ENCODE measurements at places on chromosomes 6 and 20.
A peak's percentile ranks its signal among the peaks of the same experiment; 100 is the strongest.

DNA sequence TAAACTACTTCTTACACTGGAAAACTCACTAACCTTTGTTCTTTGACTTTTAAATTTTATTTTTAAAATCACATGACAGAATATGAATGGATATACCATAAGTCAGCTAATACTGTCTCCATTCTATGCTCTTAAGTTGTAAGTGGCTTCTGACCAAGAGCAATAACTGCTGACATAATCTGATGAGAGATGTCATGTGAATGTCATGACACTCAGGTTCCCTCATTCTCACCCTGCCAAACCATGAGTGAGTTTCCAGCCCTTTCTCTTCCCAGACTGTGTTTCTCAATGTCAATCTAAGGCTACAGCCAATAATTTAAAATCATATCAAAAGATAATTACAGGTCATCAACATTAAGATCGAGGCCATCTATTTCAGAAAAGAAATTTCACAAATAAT is 39.7 kb downstream of the KIF16B start:
- no peak for DNase-seq

DNA sequence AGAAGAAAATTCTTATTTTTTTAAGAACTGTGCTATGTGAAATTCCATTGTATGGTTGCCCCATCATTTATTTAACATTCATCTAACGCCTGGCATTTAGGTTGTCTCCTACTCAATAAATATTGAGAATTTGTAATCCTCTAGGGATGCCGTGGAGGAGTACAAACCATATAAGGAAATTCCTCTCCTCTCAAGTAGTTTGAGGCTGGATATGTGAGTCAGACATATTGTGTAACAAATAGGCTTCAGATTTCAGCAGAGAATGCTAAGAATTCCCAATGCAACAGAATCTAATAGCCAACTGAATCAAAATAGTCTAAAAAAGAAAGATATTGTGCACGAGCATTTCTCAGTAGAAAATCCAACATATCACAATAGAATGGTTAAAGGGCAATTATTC is 174.7 kb downstream of the OTOR start:
- DNase-seq, result no peak

DNA sequence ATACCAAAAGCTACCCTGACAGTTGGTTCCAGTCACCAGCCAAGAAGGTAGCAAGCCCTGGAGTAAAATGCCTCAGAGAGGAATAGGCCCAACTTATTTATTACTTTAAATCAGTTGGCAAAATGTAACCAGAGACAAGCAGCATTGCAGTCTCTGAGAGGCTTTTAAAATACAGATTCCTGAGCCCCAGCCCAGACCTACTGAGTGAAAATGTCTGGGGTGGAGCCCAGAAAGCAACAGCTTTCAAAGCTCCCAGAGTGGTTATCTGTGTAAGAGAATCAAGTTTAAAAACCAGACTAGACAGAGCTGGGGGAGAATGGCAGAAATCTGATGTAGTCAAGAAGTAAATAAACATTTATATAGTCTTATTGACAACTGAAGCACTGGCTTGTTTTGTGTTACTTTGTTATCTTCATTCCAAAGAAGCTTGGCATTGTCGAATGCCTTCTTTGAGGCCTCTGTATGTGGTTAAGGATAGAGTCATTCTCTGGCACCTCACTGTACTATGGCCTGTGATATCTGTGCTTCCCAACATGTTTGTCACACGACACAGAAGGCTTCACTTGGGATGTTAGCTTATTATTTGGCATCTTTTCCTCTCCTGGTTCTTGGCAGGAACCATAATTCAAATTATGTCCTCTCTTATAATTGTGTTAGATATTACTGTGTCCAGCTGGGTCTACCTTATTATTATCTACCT is 313.5 kb downstream of the SLC35F1 start:
- DNase-seq, result no peak

DNA sequence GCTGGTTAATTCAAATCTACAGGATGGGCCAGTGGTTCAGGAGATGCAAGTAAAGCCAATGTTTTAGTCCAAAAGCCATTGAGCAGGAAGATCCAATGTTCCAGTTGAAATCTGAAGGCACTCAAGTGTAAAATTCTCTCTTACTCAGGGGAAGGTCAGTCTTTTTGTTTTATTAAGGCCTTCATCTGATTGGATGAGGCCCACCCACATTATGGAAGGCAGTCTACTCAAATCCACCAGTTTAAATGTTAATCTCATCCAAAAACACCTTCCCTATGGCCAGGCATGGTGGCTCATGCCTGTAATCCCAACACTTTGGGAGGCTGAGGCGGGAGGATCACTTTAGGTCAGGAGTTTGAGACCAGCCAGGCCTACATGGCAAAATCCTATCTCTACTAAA is 31.3 kb upstream of the BEND6 start:
- no peak for DNase-seq

DNA sequence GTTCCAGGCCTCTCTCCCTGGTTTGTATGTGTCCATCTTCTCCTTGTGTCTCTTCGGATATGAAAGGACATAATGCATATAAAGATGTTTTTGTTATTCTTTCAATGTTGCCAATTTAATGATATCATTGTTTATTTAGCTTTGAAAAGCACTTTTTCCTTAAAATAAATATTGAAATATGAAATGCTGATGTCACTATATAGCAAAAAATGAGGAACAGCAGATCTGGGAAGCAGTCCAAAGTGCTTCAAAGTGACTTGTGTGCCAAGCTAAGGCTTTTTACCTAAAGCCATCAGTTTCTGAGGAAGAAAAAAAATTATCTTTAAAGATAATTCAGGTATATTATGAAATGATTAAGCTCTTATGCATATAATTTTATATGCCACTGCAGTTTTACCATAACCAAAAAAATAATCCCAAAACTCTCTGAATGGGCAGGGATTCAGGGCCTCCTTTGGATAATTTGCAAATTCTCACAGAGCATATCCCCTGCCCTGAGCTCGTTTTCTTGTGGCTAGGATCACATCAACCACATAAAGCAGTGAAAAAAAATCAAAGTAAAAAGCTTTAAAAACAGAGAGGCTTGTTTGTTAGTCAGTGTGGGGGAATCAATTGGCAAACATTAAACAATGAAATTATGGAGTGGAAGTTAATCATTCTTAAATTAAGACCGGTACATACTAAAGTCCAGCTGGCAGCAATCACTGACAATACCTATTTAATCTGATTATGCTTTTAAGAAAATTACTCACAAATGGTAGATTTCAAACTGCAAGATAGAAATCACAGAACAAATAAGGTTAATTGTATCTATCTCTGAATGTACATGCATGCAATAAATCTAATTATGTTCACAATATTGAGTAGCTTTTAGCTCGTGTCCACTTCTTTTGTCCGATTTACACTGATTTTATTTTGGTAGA is 1027.9 kb upstream of the ADGRB3 start:
- no peak for DNase-seq

DNA sequence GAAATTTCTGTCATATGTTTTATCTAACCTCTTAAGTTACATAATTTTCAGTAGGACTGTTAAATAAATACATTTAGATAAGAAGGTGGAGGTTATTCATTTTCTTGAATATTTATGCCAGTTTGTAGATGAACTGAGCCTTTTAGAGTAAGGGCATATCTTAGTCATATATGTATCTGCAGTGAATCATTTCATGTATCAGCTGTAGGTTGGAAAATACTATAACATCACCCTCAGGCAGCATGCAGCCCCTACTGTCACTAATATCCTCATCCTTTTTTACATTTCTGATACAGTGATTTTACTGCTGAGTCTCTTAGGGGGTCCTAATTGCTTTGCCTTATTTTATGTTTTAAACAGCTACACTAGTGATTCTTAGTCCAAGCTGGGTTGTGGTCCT is 19.5 kb upstream of the SUMO4 start:
- DNase-seq, result no peak

DNA sequence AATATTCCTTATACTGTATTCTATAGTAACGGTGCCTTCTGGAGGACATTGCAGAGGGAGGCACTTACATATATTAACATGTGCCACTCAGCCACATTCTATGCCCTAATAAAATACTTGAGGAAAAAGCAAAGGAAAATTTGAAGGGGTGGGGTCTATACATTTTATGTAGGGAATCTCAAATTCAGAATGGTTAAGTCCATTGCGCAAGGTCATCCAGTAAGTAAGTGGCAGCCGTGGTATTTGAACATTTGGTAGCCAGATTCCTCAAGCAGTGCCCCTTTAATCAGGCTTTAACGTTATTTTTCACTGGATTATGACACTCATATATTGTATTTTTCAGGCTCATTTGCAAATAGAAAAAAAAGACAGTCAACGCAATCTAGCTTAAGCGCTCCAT is 738.3 kb downstream of the DOK5 start:
- DNase-seq, result no peak

GRCh38 chr20:46312945-46313861 is 4.9 kb upstream of the CDH22 start:
- DNase-seq, result no peak

- no peak for DNase-seq
Observed at GRCh38 chr6:56851074-56851473, 103.8 kb upstream of the BEND6 start.

DNA sequence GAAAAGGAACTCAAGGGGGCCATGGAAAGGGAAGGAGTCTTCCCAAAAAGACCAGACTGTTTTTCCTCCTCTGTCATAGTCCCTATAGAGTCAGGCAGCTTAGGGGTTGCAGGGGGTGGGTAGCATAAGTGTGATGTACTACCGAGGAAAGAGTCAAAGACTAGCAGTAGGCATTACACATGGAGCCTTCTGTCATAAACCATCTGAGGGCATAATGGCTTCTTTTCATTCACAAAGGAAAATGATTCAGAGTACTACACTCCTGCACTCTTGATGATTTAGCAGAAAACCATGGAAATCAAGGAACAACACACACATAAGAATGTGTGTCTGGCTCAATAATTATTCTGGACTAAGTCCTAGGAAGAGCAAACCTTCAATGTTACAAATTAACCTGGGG is 14.9 kb downstream of the PLN start:
- DNase-seq, result no peak

DNA sequence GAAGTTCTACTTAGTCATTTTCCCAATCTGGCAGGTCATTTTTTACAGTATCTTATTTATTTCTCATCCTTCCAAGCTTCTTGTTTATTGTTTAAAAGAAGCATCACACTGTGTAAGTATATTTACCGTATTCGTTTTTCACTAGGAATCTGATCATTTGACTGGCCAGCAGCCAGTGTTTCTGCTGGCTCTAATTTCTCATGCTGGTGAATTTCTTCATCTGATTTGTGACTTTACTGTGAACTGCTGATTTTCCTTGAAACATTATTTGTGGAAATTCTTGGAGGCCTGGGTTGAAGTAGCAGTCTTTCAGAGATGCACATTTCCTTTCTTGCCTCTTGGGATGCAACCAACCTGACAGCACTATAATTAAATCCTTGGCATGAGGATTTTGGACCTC is 65.9 kb downstream of the PREP start:
- no peak for DNase-seq

GRCh38 chr6:135008072-135008940 is 46.3 kb downstream of the HBS1L start:
- no peak for DNase-seq

- no peak for DNase-seq
Observed at GRCh38 chr6:152977556-152977955, 5.3 kb downstream of the FBXO5 start.

DNA sequence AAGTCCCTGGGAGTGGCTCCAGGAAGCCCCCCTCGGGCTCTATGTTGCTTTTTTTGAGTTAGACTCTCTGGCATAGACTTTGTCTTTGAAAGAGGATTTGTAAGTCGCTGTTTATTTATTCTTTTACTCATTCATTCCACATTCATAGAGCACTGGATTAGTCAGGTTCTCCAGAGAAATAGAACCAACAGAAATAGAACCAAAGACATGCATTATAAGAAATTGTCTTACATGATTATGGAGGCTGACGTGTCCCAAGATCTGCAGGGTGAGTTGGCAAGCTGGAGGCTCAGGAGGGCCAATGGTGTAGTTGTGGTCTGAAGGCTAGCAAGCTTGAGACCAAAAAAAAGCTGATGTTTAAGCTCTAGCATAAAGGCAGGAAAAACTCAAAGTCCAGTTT is 98.3 kb upstream of the CHD6 start:
- no peak for DNase-seq

- DNase-seq, result no peak
Observed at GRCh38 chr6:100622907-100623692, 158.4 kb upstream of the SIM1 start.

DNA sequence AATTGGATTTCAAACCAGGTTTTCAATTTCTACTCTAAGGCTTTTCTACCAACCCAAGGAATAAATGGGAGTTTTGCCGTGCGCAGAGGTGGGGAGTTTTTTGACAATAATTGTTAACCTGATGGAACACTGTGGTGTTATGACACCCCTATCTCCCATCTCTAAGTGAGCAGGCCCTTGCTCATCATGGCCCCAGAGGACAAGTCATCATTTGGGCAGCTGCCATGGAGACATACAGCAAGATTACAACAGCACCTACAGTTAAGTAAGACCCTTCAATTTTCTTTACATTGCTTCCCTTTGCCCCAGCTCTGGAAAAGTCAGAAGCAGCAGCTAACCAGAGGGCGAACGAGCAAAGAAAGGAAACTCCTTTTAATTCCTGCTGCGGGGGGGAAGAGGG is 54.3 kb downstream of the ADGRF5 start:
- DNase-seq, result no peak

DNA sequence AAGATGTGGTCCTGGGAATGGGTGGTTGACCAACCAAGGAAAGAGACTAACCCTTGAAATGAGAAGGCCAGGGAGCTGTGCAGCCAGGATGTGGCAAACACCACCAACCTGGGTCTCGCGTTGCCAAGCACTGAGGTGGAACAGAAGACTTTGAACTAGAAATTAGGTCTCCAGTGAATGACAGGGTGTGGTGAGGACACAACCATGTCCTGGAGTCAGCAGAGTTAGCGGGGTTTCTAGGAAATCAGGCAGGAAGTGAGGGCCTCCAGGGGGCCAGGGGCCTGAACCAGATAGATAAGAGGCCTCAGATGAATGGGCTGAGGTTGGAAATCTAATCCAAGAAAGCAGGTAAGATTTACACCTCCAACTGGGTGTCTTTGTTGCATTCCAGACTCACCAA is 353.3 kb upstream of the ARID1B start:
- peak; percentile 27 for DNase-seq

DNA sequence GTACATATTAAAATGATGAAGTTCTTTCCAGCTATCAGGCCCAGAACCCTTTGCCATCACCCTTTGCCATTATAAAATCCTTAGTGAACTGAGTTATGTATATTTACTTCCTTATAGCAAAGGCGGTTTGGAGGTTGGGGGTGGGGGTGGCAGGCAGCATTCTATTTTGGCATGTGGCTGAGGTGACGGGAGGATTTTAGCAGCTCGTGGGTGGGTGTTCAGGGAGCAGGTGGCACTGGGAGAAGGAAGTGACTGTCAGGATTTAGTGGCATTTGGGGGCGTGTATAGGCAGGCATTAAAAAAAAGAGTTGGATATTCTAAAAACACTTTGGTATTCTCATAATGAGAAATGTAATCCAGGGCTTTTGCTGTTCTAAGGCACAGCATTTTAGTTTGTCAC is 150.7 kb downstream of the RIMS1 start:
- no peak for DNase-seq

GRCh38 chr6:144702781-144703180 is 417.6 kb downstream of the UTRN start:
- DNase-seq, result no peak

- no peak for DNase-seq
Observed at GRCh38 chr6:137968901-137969300, 101.8 kb downstream of the TNFAIP3 start.

GRCh38 chr6:31920811-31921210 is 6.7 kb upstream of the C2 start:
- DNase-seq, result no peak

Data from CD4-positive, alpha-beta T cell treated with Interleukin-1 beta for 1 hour (primary cell).